Tibial artery (tissue), 4 donors: ENCODE measurements at places on chromosomes 16 and 17.

DNA sequence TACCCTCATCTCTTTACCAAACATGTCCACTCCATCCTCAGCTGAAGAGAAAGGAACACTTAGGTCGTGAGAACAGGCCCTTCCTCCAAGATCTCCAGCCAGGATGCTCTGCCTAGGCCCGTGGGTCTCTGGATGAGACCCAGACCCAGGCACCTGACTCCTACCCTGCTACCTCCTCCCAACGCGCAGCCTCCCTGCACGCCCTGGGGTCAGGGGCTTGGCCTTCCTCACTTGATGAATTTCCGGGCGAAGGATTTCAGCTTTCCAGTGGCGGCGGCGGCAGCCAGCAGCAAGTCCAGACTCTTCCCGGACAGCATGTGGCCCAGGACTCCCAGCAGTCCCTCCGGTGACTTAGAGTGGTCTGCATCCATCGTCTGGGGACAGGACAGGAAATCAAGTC, 13.4 kb downstream of the CSF3 start:
- H3K4me3 ChIP-seq, result no peak overlapping the region
- H3K36me3 ChIP-seq, result peaks cover 91% of the 10 kb centered on the region
- no peaks in the 10 kb centered on the region for H3K27me3 ChIP-seq
- no peak for DNase-seq
- peaks cover 27% of the 10 kb centered on the region for H3K4me1 ChIP-seq
- H3K27ac ChIP-seq, result no peak overlapping the region

DNA sequence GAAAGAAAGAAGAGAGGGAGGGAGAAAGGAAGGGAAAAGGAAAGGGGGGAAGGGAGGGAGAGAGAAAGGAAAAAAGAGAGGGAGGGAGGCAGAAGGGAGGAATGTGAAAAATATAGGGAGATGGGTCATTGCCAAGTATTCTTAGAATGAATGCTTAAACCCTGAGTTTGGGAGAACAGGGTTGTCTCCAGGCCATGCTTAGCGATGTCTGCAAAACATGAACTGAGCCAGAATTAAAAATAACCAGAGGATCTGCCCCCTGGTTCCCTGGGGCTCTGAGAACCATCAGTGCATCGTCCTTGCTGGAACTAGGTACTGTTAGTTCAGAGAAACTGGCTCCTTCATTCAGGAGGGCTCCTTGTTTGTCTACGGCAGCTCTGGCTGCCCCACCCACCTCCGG, 170.4 kb downstream of the IRX5 start:
- peaks cover 25% of the 10 kb centered on the region for H3K4me1 ChIP-seq
- peak overlapping the region; percentile 10 for H3K27ac ChIP-seq
- DNase-seq, result no peak
- no peaks in the 10 kb centered on the region for H3K27me3 ChIP-seq
- H3K36me3 ChIP-seq, result no peaks in the 10 kb centered on the region

DNA sequence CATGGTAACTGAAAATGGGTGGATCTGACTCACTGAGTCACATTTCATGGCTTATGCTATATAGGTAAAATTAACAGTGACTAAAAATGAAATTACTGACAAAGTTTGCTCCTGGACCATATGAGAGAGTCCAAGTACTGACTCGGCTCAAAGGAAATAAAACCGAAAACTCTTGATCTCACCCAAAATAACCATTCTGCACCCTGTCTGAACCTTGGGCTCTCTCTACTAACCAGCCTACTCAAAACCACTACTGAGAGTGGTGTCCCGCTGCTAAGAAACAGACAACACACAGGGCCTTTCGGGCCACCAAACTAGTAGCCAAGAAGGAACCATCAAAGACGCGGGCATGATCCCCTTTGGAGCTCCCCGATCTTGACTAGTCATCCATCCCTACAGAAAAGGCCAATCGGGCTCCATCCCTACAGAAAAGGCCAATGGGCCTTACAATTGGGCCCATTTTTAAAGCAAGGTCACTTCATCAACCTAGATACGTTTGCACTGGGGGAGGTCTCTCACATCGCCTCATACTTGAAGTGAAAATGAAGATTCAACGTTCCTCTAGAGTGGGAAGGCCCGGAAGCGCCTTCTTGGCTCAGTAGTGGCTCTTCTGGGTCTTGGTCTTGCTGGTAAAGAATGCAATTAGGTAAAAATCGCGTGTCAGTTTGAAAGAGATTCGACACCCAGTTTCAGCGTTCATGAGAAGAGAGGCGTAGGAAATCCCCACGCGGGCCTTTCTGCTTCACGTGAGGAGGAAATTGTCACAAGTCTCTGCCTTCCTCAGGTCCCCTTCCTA, 720 bp upstream of the ZPBP2 start:
- H3K27ac ChIP-seq, result no peak overlapping the region
- H3K27me3 ChIP-seq, result peaks cover 6% of the 10 kb centered on the region
- H3K4me3 ChIP-seq, result no peak overlapping the region
- no peaks in the 10 kb centered on the region for H3K36me3 ChIP-seq
- no peak for DNase-seq
- no peaks in the 10 kb centered on the region for H3K4me1 ChIP-seq

DNA sequence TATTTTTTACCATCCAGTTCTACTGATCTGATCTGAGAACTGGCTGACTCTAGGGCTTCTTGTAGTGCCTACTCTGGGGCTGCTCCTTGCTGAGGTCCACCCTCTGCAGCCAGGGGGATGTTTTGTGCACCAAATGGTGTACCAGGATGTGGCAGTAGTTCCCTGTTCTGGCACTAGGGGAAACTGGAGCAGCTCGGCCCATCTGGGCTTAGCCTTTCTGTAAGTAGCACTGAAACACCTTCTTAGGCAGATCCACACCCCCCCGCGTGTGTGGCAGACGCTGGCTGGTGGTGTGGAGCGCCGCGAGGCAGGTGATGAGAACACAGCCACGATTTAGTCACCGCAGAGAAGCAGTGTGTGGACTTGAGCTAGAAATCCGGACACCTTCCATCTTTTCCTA, 17.0 kb downstream of the DUSP14 start:
- no peak overlapping the region for H3K27ac ChIP-seq
- DNase-seq, result no peak
- H3K4me1 ChIP-seq, result no peaks in the 10 kb centered on the region
- H3K36me3 ChIP-seq, result no peaks in the 10 kb centered on the region
- H3K27me3 ChIP-seq, result no peaks in the 10 kb centered on the region
